ENCODE measurements at places on chromosomes 2 and 18. TPM values are rescaled to one million over a fixed set of nuclear protein-coding genes. Genes with fewer than 3 reads are reported as not detected.
A peak's percentile ranks its signal among the peaks of the same experiment; 100 is the strongest.

BCL2L11 gene
- 19.2 TPM for polyA plus RNA-seq

RDH14 gene
- polyA plus RNA-seq = 40.2 TPM

ZNF804A gene
- 2.0 TPM for polyA plus RNA-seq

CD207 gene
- polyA plus RNA-seq = not detected

GRCh38 chr2:158045362-158045761 lies 56.3 kb upstream of the UPP2 start:
- DNase-seq = no peak

GRCh38 chr18:56083523-56084287 lies 495.7 kb upstream of the TCF4 start:
- DNase-seq = no peak

DNA sequence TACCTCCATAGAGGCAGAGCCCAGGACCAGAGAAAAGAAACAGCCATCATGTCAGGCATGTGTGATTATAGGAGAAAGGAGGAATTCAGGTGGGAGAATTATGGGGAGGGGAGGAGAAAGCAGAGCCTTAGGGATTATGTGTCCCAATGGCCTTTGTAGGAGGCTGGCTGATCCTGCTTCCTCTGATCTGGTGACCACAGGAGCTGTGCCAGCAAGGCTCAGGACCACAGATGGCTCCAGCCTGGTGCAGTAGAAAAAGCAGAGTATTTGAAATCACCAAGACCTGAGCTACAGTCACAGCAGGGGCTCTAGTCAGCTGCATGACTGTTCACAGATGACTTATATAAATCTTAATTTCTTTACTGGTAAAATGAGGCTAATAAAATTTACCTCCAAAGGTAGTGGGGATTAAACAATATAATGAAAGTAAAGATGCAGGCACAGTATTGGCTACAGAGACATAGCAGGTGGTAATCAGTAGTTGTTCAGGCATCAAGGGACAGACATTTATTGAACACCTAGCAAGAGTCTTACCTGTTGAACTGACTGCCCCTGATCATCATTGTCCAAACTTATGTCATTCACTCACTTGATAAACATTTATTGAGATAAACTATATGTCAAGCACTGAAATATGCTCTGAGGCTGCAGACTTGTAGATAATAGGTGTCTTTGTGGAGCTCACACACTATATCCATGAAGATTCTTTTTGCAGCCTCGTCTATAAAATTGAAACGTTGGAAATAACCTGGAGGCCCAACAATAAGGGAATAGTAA lies 121.3 kb downstream of the MYCN start:
- DNase-seq = no peak

DNA sequence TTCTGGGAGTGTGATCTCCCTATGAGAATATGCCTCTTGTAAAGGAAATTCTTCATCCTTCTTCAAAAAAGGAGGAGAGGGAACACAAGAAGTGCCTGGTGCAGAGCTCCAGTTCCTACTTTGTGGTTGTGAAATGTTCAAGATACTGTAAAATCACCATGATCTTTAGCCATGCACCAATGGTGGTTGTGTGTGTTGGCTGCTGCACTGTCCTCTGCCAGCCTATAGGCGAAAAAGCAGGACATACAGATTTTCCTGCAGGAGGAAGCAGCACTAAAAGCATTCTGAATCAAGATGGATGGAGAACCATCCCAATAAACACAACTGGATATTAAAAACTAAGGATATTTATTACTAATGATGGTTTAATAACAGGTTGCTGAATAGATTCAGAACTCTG lies 6.2 kb upstream of the KLHL14 start:
- DNase-seq = no peak

DNA sequence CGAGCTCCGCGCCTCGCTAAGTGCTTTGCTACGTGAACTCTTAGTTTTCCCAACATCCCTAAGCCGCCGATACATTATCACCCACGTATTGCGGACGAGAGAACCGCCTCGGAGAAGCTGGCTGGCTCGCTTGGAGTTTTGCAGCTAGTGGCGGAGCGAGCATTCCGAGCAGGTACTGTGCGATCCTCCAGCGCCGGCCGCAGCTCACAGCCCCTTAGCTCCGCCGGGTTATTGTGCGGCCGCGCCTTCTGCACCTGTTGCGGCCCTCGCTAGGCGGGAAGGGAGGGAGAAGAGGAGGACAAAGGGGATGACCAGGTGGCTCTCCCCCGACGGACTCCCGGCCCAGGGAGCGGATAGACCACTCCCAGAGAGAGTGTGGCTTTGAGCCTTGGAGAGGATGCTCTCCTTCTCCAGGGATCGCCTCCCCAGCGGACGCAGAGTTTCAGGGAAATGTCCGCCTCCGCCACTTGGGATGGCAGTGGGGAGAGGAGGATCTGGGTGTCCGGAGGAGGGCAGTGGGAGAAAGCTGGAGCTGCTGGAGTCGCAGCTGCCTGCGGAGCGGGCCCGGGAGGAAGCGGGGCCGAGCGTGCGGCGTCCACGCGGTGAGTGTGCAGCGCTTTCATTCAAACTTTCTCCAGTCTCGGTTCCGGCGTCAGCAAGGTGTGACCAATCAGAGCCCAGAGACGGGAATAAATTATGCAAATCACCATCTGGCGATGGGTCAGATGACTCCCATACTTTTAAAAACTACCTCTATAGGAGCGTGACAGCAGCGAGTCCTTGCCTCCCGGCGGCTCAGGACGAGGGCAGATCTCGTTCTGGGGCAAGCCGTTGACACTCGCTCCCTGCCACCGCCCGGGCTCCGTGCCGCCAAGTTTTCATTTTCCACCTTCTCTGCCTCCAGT lies at the start of gene LIPG:
TSS of gene LIPG (plus strand) at position 769 of the 905 bp plus-strand sequence. CDS start 252 bp downstream, outside the sequence.
- DNase-seq = peak; percentile 85

- DNase-seq = no peak
Measured at GRCh38 chr2:164243315-164243714, 378.0 kb downstream of the GRB14 start.

DNA sequence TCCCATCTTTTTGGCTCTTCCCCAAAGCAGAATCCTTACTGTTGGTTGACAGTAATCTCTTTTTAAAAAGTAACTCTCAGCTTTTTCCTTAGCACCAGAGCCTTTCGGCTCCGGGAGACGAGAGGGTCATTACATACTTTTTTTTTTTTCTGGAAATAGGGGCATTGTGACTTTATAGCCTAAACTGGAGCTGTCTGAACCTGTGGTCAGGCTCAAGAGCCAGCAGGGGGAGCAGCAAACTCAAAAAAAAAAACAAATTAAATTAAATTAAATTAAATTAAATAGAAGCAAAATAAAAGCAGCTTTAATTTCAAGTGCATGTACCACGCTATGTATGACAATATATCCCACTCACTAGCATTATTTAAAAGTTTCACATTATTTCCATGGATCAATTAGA lies 156.6 kb downstream of the DTNA start:
- no peak for DNase-seq

DNA sequence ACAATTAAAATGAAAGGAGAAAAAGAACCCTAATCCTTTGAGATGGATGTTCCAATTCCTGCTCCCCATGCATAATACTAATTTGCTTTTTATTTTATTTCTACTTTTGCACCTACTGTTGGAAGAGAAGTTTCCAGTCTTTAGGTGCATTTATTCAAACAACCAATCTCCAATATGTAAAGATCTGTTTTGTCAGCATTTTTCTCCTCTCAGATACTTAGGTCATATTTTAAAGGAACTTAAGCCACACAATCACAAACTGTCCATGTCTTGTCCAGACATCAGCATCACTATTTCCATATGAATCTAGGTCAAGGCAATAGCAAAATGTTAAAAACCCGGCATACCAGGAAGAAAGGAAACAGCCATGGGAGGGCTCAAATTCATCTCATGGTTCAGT lies 1023.2 kb downstream of the BCL11A start:
- no peak for DNase-seq

Measured in right renal pelvis (tissue), 4 donors.